Cerebellar cortex (tissue), 1 donor: ENCODE measurements at places on chromosomes 11 and 22.

DNA sequence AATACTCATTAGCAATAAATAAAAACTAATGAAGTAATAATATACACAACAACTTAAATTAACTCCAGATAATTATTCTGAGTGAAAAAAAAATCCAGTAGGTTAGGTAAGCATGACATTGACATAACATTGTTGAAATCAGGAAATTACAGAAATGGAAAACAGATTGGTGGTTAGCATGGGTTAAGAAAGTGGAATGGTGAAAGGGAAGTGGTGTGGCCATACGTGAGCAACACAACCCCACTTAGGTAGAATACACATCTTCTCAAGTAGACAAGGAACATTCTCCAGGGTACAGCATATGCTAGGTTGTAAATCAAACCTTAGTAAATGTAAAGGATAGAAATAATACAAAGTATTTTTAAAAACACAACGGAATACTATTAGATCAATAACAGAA lies 30.2 kb upstream of the CLTCL1 start:
- DNase-seq, result no peak

GRCh38 chr11:69263736-69264052 lies 30.3 kb upstream of the MYEOV start:
- no peak for DNase-seq

DNA sequence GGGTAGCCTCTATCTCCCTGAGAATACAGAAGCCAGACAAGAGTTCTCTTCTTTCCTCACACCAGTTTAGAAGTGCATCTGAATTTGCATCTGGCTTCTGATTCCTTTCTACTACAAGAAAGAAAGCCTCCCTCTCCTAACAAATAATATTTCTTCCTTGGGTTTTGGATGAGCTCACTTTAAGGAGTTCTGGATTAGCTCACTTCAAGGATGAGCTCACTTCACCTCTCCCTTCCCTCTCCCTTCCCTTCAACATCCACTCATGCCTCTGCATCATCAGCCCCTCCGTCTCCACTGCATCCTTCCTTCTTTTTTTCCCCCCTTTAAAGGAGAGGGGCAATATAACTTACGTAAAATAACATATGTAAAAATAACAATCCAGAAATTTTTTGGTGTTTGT lies 1.6 kb upstream of the MTNR1B start:
- DNase-seq, result no peak

GRCh38 chr11:62879235-62879978 lies 1.3 kb upstream of the SLC3A2 start:
- DNase-seq, result no peak

- no peak for DNase-seq
Measured at GRCh38 chr11:8213376-8213775, 44.6 kb upstream of the RIC3 start.

DNA sequence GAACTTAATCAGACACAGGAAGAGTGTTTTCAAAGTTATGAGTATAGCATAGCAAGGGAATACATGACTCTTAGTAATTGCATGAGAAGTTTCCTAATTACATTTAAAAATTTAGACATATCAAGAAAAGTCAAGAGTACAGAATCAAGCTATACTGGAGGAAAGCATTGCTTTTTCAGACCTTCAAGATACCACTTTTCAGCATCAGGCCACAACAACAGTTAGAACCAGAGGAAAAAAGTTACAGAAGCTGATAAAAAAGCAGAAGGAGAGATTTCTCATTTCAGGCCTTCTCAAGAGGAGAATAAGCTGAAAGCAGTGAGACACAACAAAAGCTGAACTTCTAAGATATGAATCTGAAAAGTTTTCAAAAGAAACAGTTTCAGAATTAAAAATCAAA lies 28.1 kb upstream of the QSER1 start:
- no peak for DNase-seq

GRCh38 chr11:64713016-64713707 lies 9.8 kb downstream of the NRXN2 start:
- DNase-seq, result no peak

GRCh38 chr11:113664981-113665710 lies 41.0 kb downstream of the TMPRSS5 start:
- no peak for DNase-seq

- no peak for DNase-seq
Measured at GRCh38 chr11:2300290-2300935, 1.3 kb downstream of the C11orf21 start.

DNA sequence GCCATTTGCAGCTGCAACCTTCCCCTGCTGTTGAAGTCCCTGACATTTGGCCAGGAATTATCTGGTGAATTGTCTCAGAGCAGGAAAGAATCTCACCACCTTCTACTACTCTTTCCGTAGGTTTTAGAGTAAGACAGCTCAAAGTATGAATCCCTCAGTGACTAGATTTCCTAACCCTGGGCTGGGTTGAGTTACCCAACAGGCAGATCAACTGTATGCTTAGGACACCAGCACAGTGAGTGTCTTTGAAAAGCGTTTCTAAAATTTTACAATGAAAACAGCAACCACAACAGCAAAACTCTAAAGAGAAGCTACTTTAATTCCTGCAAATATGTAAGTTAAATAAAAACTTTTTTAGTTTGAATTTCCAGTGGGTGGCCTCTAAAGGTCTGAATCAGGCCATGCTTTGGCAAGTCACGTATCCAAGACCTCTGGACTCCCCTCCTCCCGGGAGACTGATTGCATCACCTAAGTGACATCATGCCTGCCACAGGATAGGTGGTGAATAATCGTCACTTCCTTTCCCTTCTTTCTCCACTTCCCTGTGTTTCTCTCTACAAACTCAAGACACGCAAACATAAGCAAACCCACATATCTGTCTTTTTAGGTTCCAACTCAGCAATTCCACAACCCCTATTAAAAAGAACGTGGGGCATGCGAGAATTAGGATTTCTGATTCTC lies 7.8 kb downstream of the OR8B12 start:
- no peak for DNase-seq

GRCh38 chr22:44354288-44354687 lies 41.5 kb upstream of the SHISAL1 start:
- no peak for DNase-seq

GRCh38 chr22:33451866-33452469 lies 393.8 kb upstream of the SYN3 start:
- no peak for DNase-seq

DNA sequence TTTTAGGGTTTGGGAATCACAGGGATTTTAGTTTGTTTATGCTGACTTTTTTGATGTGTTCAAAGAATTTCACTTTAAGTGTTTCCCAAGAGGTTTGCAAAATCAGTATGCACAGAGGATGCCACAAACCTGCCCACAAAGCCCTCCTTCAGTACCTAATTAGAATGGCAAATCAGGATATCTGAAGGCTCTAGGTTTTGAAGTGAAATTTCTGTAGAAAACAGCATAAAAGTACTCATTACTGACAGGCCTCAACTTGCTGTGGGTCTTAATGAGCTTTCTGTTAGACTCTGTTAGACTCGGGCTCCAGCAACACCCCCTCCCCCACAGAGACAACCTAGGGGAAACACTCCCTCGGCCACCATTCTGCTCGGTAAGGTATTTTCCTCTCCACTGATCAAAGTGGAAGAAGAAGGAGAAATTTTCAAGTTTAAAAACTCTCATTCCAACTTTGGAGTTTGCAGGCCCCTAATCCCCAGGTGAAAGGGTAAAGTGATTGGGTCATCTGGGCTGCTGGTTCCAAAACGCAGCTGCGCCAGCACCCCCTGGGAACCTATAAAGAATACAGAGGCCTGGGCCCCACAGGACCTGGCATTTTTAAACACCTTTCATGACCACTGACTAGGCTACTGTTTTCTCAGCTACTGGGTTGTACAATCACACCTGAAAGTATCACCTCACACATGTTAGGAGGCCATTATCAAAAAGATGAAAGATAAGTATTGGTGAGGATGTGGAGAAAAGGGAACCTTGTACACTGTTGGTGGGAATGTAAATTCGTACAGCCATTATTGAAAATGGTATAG lies 67.5 kb downstream of the PLEKHA7 start:
- no peak for DNase-seq
